ENCODE measurements at places on chromosomes 7 and 10.

DNA sequence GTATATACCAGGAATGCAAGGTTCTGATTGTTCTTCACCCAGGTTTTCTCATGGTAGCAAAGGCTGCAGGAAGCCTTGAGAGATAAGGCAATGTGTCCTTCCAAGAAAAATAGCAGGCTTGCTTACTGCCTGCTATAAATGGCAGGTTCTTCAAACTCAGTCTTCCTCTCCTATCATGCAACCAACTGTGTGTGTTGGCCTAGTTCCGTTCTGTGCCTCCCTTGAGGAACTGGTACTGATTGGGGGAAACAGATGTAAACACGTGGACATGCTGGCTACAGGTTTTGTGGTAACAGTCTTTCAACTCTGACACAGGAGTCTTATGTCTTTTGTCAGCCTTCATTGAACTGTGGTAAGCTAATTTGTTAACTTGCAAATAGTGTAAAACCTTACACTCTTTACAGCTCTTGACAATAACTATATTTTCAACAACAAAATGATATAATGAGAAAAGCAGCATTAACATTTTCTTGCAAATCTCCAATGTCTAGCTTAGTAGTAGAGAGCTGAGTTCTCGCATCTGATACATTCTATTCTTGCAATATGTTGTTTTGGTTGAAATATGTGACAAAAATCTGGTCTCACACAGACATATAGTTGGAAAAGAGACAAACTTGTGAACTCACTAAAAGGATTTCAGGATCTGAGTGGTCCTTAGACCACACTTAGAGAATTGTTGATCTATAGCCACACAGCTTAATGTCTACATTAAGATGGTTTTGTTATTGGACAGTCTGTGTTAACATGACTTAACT, 54.7 kb upstream of the LSM8 start:
- no peak for ATAC-seq

- no peak for ATAC-seq
Observed at GRCh38 chr7:1839701-1840100, 169.6 kb downstream of the ELFN1 start.

- ATAC-seq: no peak
Observed at GRCh38 chr7:7108931-7109330, 73.4 kb upstream of the C1GALT1 start.

DNA sequence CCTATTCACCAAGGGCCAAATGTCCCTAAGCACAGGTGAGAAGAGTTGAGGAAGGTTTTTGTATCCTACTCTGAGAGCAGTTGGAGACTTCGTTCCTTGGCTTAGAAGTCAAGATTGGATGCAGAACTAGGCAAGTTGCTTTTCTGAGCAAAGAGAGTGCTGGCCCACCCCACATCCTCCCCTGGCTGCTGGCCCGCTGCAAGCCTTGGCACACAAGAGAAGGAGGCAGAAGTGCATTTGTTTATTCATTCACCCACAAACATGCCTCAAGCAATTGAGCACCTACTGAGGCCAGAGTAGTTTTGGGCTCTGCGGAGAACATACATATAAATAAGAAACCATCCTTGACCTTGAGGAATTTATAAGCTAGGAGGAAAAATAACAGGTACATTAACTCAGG, 318.9 kb downstream of the KCNMA1 start:
- no peak for ATAC-seq

DNA sequence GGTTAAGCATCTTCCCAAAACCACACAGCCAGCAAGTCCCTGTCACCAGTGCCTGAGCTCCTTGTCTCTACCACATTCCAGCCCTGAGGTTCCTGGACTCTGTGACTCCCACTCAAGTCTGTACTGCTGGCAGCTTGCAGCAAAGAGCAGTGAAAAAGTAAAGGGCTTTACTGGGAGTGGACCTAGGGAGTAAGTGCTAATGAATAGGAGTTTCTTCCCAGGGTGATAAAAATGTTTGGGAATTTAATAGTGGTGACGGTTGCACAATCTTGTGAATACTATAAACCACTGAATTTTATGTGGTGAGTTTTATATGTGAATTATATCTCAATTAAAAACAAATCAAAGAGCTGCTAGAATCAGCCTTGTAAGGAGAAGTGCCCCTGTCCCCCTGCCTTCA, 22.6 kb downstream of the HSPA12A start:
- no peak for ATAC-seq

DNA sequence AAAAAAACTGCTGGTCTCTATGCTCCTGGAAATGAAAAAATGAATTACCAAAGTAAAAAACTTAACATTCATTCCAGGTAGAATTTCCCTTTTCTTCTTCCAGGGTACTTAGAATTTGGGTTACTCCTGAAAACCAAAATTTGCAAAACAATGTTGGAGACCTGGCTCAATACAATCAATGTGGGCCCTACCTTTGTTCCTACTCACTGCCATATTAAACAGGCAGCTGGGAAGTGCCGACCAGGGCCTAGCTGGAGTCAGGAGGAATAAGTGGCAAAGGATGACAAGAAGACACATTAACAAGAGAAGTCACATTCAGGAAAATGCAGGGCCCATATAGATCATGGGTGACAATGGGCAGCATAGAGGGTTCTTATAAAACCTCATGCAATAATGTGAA, 6.4 kb upstream of the AGK start:
- ATAC-seq: no peak

- no peak for ATAC-seq
Observed at GRCh38 chr7:155425011-155425340, 33.0 kb upstream of the EN2 start.

GRCh38 chr10:70118196-70118595, 14.4 kb downstream of the AIFM2 start:
- no peak for ATAC-seq

- ATAC-seq: no peak
Observed at GRCh38 chr10:124481717-124482116, 20.1 kb downstream of the LHPP start.

DNA sequence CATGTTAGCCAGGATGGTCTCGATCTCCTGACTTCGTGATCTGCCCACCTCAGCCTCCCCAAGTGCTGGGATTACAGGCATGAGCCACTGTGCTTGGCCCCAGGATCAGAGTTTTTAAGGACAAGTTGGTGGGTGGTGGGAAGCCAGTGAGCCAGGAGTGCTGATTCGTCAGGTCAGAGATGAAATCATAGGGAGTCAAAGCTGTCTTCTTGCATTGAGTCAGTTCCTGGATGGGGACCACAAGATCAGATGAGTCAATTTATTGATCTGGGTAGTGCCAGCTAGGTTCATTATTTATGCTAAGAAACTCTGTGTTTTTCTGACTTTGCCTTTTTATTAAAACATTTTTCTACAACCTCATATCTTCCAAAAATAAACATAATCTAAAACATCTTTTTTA, 423.8 kb downstream of the ARL4A start:
- ATAC-seq: no peak

DNA sequence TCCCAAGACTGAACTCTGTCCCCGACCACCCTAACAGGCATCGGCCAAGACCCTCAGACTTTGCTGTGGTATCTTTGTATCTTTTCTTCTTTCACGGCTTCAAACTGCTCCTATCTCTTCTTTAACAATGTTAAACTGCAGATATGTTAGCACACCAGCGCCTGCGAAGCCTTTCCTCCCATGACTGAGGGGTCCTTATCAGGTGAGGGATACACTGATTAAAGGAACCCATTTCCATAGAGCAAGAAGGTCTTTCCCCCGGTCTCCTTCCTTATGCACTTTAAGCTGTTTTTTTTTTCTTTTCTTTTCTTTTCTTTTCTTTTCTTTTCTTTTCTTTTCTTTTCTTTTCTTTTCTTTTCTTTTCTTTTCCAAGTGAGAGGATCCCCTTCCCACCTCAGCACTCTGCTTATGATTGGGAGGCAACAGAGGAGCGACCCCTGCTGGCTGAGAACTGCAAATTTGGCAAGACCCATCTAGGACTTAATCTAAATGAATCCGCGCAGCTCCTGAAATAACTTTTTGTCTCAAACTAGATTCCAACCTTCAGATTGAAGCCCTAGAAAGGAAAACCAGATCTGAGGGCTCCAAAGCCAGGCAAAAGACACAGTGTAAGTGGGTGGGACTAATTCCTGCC, 109.9 kb downstream of the ITGB8 start:
- no peak for ATAC-seq

Measured in activated CD4-positive, CD25-positive, alpha-beta regulatory T cell treated with anti-CD3 and anti-CD28 coated beads, Interleukin-2, amount 50 U/mL, for 24 hours (primary cell).